ENCODE measurements at places on chromosomes 2 and 18. TPM values are rescaled to one million over a fixed set of nuclear protein-coding genes. Genes with fewer than 3 reads are reported as not detected.
A peak's percentile ranks its signal among the peaks of the same experiment; 100 is the strongest.

ZSWIM2 gene
- polyA plus RNA-seq = not detected

SULT1C2 gene
- 37.7 TPM for polyA plus RNA-seq

CXCR4 gene
- 48.1 TPM for polyA plus RNA-seq

ATP5F1A gene
- 688 TPM for polyA plus RNA-seq

DNA sequence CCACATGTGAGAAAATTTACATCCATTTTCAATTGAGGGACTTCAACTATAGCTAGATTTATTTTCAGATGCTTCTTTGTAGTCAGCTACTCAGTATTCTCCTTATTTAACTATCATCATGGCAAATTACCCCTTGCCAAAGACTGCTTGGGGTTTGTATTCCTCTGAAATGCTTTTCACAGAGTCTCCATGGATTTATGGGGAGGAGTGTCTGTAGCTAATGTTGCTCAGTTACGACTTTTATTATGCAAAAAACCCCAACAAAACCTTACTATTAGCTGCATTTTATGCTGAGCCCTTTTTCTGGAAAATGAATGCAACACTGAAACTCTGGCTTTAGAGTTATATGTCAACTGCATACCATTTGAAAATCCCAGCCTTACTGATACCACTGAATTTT, 78.6 kb downstream of the RFTN2 start:
- DNase-seq = no peak

DNA sequence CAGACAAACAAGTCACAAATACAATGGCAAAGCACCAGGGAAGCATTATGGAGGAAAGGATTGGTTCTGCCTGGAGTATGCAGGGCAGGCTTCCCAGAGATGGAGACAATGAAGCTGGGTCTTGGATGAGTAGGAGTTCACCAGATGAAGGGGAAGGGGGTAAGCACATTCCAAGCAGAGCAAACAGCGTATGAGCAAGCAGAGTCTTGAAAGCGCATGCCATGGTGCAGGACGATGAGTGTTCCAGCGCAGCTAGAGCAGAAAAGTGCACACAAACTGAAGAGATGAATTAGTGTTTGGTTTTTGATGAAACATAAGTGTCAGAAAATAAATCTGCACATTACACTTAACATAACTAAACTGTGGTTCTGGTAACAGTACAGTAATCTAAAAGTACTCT, 21.6 kb downstream of the MBD2 start:
- DNase-seq = no peak

DNA sequence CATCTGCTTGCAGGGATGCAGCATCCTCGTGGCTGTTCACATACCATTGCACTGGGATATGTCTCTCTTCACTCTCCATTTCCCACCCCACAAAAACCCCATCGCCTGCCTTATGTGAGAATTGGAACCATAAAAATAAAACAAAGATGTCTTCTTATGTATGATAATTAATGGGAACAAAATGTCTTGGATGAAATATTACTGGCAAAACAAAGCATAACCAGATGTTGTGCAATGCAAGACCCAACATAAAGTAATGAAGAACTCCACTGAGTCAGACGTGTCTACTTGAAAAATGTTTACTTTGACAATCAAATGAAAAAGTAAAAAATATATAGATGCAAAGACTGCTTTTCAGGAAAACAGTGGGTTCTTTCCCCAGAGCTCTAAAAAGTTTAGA, 611.3 kb upstream of the SYT4 start:
- no peak for DNase-seq

DNA sequence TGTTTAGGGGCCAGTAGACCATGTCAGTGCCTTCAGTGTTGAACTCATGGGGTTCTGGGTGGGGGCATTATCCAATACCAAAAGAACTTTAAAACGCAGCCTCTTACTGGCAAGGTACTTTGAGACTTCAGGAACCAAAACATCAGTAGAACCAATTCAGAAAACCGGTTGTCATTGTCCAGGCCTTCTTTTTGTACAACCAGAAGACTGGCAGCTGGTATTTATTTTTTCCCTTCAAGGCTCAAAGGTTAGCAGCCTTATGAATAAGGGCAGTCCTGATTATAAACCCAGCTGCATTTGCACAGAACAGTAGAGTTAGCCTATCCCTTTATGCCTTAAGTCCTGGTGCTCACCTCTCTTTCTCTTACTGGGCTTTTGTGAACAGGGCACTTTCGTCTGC, 113.8 kb upstream of the EML6 start:
- DNase-seq = no peak

DNA sequence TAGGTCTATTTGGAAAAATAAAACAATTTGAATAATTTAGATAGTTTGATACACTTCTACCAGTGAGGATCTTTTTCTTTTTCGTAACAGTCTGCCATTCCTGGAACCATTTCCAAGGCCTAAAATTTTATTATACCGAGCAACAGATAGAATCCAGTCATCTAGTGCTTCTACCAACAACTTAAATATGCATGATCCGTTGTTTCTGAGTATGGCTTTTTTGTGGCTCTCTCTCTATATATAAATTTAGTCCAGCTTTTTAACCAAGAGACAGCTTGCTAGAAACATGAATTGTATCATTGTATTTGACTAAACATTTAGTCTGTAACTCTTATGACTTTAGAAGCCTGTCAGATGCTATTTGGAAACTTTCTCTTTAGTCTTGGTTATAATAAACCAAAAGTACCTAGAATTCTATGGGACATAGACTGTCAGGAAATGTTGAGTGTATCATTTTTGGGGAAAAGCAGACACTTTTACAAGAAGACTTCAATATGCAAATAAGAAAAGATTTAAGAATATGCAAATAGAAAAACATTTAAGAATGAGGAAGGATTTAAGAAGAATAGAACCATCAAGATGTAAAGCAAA, 161.4 kb downstream of the ZEB2 start:
- DNase-seq = no peak

DNA sequence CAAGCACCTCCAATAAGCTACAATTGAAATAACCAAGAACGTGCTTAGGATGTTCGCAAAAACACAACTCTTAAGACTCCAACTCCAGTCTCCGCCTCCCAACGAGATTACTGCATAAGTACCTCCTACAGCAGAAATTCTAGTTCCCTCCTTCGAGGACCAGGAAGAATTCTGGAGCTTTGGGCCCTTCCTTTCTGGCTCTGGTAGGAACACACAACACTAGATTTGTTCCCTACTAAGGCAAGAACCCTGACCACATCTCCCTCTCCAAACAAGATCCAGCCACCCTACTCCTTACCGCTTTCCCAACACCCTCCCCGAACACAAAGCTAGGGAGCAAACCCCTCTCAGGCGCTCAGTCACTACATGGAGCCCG, 721 bp downstream of the ADAM17 start:
- peak; percentile 59 for DNase-seq

DNA sequence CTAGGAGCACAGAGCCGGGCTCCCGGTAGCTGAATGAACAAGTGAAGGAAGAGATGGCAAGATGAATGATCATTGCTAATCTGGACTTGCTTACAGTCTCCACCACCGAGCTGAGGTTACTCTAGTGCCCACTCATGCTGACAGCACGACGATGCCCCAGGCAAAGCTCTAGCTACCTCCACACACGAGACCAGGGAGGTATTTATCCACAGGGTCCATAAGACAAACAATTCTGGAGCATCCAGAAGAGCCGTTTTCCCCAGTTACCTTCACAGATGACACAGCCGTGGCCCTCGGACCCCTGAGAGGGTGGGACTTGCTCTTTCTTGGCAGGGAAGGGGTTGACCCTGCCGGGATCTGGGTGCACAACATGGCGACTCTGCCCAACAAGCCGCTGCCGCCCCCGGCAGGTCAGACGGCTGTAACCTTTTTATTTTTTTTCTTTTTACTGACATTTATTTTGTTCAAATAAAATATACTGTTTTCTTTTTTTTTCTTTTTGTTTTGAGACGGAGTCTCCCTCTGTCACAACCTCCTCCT, 120.3 kb downstream of the PXDN start:
- no peak for DNase-seq

DNA sequence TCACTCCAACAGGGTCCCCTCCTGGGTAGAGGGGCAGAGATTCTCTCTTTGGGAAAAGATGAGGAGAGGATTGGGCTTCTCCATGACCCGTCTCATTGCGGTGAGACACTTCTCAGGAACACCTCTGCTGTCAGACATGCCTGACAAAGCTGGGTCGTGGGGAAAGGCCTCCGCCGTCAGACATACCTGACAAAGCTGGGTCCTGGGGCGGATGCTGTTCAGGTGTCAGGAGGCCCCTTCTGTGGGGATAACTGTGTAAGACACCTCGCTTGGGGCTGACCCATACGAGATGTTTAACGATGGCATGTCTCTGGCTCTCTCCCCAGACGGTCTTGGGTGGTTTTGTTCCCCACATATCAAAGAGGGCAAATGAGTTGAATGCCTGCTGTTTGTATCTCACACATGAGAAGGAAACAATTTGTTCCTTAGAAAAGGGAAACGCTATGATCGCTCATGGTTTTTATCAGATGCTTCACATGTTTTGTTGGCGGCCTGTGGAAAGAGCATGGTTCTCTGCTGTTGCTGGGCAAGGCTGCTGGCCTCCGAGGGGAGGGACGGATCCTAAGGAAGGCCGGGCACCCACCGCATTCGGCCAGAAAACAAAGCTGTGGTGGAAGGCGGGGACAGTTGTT, 40.8 kb upstream of the PXDN start:
- DNase-seq = no peak

All from renal pelvis (tissue), 12 donors.